Neuronal stem cell (in vitro differentiated cells): ENCODE measurements at places on chromosomes 7 and 10.

DNA sequence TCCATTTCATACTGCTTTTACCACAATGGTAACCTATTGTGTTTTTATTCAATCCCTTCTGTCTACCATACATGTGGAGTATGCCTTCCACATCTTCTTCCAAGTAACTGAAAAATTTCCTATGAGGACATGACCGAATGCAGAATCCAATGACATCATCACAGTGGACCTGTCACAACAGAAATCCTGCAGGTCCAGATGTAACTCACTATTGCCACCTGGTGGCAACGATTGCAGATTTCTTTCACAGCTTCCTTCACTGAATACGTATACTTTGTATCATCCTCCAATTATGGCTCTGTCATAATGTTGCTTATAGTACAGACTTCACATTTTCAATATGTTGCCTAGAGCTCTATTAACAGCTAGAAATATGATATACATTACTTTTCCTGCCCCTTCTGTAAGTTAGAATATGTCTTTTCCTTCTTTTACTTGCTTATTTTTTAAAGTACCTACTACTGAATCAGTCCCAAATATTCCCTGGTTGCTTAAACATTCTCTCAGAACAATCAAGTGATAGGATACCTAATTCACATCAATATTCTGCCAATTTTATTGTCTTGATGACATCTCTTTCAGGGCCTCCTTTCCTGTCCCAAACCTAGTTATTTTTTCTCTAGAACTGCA, 45.4 kb downstream of the SLC13A1 start:
- H3K4me1 ChIP-seq: no peaks in the 10 kb centered on the region
- H3K36me3 ChIP-seq: no peaks in the 10 kb centered on the region
- no peak overlapping the region for H3K27ac ChIP-seq
- DNase-seq: peak; percentile 86
- H3K4me3 ChIP-seq: no peak overlapping the region
- H3K27me3 ChIP-seq: no peaks in the 10 kb centered on the region

GRCh38 chr10:73999703-74000102, 1.8 kb downstream of the VCL start:
- H3K36me3 ChIP-seq: peaks cover 4% of the 10 kb centered on the region
- H3K27ac ChIP-seq: peak overlapping the region; percentile 59
- no peaks in the 10 kb centered on the region for H3K27me3 ChIP-seq
- peak overlapping the region; percentile 98 for H3K4me3 ChIP-seq
- no peak for DNase-seq
- H3K4me1 ChIP-seq: peaks cover 2% of the 10 kb centered on the region

DNA sequence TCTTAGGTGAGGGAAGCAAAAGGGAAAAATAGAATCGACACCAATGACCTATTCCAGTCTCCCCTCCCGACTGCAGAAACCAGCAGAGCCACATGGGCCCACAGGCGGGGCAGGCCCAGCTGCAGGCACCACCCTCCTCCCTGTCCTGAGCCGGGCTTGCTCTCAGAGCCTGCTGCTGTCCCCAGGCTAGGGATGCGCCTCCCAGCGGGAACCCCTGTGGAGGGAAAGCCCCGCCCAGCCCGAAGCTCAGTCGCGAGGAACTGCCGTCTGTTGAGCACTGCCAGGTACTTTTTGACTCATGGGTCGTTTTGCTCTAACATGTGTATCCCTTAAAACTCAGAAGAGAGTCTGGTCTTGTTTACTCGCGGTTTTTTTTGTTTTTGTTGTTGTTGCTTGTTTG, 124.5 kb upstream of the RET start:
- H3K4me1 ChIP-seq: peaks cover 10% of the 10 kb centered on the region
- no peaks in the 10 kb centered on the region for H3K36me3 ChIP-seq
- peak overlapping the region; percentile 6 for H3K27ac ChIP-seq
- no peak overlapping the region for H3K4me3 ChIP-seq
- peak; percentile 48 for DNase-seq

GRCh38 chr7:51501620-51502019, 185.0 kb upstream of the COBL start:
- no peaks in the 10 kb centered on the region for H3K27me3 ChIP-seq
- H3K4me1 ChIP-seq: peaks cover 6% of the 10 kb centered on the region
- DNase-seq: no peak
- no peak overlapping the region for H3K4me3 ChIP-seq

DNA sequence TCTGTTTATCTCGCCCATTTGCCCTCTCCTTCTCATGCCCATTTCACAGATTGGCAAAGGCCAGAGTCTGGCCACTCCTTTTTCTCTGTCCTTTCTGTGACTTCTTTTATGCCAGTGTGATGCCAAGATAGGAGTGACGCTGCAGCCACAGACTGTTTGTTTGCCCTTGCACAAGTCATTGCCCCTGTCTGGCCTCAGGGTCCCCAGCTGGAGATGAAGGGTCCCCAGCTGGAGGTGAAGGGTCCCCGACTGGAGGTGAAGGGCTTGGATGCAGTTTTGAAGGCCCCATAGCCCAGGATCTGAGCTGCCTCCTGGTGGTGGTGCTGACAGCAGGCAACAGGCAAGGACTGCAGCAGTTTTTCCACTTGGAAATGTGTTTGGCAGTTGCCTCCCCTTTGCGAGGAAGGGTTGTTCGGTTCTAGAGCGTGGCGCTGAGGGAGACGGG, 50.8 kb upstream of the SLC29A3 start:
- no peak overlapping the region for H3K4me3 ChIP-seq
- no peaks in the 10 kb centered on the region for H3K27me3 ChIP-seq
- no peaks in the 10 kb centered on the region for H3K36me3 ChIP-seq
- DNase-seq: no peak
- H3K27ac ChIP-seq: no peak overlapping the region

GRCh38 chr10:21944727-21945386, 58.7 kb downstream of the DNAJC1 start:
- H3K27ac ChIP-seq: no peak overlapping the region
- no peaks in the 10 kb centered on the region for H3K36me3 ChIP-seq
- no peak for DNase-seq
- no peaks in the 10 kb centered on the region for H3K4me1 ChIP-seq
- no peaks in the 10 kb centered on the region for H3K27me3 ChIP-seq

- peaks cover 2% of the 10 kb centered on the region for H3K4me1 ChIP-seq
- no peak overlapping the region for H3K27ac ChIP-seq
- H3K27me3 ChIP-seq: no peaks in the 10 kb centered on the region
Measured at GRCh38 chr10:59580026-59580863, 129.4 kb downstream of the SLC16A9 start.

GRCh38 chr7:143327903-143328302, 12.0 kb downstream of the CLCN1 start:
- DNase-seq: no peak
- H3K36me3 ChIP-seq: no peaks in the 10 kb centered on the region
- H3K4me3 ChIP-seq: no peak overlapping the region
- H3K27ac ChIP-seq: no peak overlapping the region
- peaks cover 8% of the 10 kb centered on the region for H3K4me1 ChIP-seq

DNA sequence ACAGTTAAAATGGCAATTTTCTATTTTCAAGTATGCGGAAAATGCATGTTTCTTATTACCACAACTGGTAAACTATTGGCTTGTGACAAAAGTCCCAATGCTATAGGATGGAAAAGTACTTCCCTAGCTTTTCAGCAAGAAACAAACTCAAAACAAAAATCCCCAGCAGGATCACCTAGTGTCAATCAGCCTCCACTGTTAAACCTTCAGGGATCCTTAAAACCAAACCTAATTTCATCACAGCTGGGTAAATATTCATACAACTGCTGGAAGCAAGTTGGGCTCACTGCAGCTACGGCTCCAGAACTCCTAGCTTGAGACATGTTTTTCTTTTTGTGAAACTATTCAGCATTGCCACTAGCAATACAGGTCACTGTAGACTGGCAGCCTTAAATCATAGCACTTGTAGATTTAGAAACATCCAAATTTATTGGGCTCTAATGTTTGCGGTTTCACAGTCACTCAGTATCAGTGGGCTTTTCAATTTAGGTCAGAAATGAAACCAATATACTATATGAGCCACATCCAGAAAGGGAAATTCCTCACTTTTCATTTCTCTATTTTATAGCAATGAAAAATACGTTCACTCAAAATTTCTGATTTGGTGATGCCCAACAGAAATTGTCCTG, 145.2 kb upstream of the ANK3 start:
- peaks cover 4% of the 10 kb centered on the region for H3K4me1 ChIP-seq
- no peak for DNase-seq

DNA sequence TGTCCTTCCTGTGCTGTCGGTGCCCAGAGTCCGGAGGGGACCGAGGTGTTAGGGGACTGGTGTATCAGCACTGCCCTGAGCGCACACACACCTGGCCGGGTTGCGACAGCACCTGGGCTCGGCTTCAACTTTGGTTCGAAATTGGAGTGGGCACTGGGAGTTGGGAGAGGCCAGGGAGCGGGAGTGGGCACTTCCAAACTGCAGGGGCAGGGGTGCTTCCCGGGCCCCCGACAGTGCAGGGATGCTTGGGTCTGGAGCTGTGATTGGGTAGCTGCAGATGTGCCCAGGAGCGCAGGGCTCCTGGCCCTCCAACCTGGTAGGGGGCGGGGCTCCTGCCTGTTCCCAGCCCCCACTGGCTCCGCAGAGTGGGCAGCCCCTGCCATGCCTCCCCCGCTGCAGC, 7.7 kb downstream of the BBS9 start:
- H3K27me3 ChIP-seq: no peaks in the 10 kb centered on the region
- DNase-seq: no peak
- no peaks in the 10 kb centered on the region for H3K4me1 ChIP-seq
- no peaks in the 10 kb centered on the region for H3K36me3 ChIP-seq
- no peak overlapping the region for H3K27ac ChIP-seq

DNA sequence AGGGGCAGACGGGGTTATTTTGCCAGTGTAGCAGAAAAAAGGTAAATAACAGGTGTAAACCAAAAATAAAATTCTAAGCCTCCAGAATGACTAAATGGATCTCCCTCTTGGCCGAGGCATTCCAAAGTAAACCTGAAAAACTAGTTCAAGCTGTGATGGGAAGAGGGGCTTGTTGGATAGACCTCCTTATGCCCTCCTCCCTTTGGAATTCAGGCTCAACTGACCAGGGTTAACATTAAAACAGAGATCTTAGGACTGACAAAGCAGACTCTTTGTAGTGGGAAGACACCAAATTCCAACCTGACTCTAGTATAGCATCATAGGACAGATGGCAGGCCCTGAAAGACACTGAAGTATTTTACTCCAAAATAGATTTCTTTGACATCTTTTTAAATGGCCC, 113.8 kb upstream of the ITGB1 start:
- no peak overlapping the region for H3K27ac ChIP-seq
- H3K36me3 ChIP-seq: no peaks in the 10 kb centered on the region
- H3K4me1 ChIP-seq: peaks cover 2% of the 10 kb centered on the region

DNA sequence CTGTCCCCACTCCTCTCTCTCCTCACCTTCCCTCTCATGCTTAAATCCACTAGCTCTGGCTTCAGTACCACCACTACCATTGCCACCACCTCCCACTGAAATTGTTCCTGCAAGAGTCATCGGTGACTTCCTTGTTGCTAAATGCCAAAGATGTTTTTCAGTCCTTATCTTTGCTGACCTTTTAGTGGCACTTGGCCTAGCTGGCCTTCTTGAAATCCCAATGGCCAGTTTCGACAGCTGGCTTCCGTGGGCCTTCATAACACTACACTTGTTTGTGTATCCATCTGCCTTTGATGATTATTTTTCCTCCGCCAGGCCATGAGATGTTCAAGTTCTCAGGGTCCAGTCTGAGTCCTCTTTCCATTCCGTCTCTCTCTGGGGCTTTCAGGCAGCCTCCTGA, 118.2 kb upstream of the NANOS1 start:
- no peaks in the 10 kb centered on the region for H3K27me3 ChIP-seq
- no peak overlapping the region for H3K4me3 ChIP-seq
- no peaks in the 10 kb centered on the region for H3K36me3 ChIP-seq
- H3K4me1 ChIP-seq: no peaks in the 10 kb centered on the region

- no peak overlapping the region for H3K4me3 ChIP-seq
- no peaks in the 10 kb centered on the region for H3K36me3 ChIP-seq
- peaks cover 14% of the 10 kb centered on the region for H3K4me1 ChIP-seq
- H3K27me3 ChIP-seq: peaks cover 93% of the 10 kb centered on the region
- no peak for DNase-seq
Measured at GRCh38 chr10:8052956-8053445, 1.5 kb upstream of the GATA3 start.

GRCh38 chr10:60944058-60944909, at the start of gene RHOBTB1:
Gene RHOBTB1 (minus strand): TSS chr10:60944185. CDS start chr10:60911542, 32,643 bp downstream.
- peak within 1 kb of the TSS; percentile 68 for H3K4me3 ChIP-seq
- DNase-seq: peak; percentile 64
- peaks cover 15% of the 10 kb centered on the region for H3K4me1 ChIP-seq
- H3K36me3 ChIP-seq: no peaks in the 10 kb centered on the region

DNA sequence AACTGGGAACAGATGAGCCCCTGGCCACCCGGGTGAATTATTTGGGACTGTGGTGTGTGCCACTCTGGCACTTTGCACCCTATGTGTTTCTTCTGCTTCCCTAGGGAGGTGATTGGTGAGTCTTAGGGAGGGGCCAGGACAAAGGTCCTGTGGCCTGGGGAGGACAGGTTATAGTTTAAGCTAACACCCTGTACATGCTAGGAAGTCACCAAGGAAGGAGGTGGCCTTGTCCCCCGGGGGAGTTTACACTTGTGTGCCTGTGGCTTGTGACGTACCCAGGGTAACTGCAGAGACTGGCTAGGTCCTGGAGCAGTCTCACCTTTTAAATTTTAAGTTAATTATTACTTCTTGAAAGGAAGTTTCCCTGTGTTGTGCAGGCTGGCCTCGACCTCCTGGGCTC, 196.2 kb downstream of the BAMBI start:
- H3K27ac ChIP-seq: no peak overlapping the region
- H3K27me3 ChIP-seq: no peaks in the 10 kb centered on the region
- no peak overlapping the region for H3K4me3 ChIP-seq

- H3K4me3 ChIP-seq: no peak overlapping the region
- H3K36me3 ChIP-seq: no peaks in the 10 kb centered on the region
Measured at GRCh38 chr7:106770191-106770590, 94.9 kb upstream of the PIK3CG start.
